ENCODE measurements at places on chromosomes 2 and 18.

DNA sequence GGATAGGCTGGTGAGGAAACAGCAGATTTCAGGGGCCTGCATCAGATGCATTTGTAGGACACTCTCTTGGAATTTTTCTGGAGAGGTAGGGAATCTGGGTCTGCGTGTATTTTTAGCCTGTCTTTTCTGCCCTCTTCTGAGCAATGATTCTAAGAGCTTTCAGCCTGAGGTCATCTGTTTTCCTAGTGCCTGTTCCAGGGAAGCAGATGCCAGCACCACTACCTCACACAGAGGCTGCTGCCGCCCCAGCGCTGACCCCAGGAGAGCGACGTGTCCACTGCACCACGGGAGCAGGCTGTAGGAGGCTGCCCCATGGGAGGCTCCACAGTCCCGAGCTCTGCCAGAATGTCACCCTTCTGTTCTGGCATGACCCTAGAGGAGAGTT, 316.5 kb downstream of the CYP26B1 start:
- no peak for DNase-seq

GRCh38 chr2:118049816-118050140, 35.9 kb upstream of the CCDC93 start:
- no peak for DNase-seq

- DNase-seq, result no peak
These were observed 150.1 kb downstream of the WDPCP start for GRCh38 chr2:63438181-63438580.

DNA sequence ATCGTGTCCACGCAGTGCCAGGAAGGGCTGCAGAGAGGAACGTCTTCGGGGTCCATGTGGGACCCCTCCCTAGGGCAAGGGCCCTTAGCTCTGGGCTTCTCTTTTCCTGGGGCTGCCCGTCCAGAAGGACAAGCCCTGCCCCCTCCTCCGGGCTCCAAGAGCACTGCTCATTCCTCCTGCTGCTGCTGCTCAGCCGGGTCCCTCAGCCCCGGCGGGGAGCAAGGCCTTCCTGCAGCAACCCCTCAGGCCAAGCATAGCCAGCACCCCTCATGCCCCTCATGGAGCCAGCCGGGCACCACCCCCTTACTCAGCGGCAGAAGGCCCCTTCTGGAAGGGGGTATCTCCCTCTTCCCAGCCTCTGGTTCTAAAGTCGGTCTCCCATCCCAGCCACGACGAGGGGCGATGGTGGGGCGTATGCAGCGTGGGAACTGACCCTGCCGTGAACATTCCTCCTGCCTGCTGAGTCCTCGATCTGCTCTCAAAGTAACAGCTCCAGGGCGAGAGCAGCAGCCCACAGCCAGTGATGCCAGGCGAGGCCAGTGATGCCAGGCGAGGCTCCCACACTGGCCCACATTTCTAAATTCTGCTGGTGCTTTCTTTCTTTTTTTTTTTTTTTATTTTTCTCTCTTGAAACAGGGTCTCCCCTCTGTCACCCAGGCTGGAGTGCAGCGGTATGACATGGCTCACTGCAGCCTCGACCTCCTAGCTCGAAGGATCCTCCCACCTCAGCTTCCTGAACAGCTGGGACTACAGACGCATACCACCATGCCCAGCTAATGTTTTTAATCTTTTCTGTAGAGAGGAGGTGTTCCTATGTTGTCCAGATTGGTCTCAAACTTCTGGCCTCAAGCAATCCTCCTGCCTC, 99.7 kb downstream of the HDAC4 start:
- no peak for DNase-seq

DNA sequence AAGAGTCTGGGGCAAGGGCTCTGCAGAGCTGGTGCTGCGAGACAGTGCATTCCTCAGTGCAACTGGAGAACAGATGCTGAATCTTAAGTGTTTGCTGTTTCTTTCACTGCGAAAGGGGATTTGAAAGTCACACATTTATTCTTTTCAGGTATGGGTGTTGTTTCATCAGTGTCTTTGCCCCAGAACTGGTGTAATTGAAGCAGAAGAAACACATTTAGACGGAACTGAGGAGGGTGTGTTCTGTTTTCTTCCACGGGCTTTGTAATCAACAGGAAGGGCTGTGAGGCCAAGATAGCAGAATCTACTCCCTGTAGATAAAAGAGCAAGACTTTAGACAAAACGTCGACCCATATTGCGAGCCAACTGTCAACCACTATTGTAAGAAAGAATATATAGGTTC, 151.9 kb downstream of the EPHA4 start:
- no peak for DNase-seq

DNA sequence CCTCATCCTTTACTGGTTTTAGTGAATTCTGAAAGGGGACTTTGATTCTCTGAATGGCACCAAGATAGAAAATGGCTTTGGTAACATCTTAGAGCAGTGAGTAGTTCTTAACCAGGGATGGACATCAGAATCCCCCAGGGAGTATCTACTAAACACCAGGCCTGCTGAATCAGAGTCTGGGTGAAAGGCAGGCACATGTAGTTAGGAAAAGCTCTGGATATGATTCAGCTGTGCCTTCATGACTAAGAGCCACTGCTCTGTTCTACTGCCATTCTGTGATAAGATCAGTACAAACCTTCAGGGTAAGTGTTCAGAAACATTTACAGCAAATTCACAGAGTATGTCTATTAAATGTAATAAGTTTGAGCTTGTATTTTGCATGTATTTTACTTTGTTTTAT, 46.2 kb upstream of the B3GNT2 start:
- peak; percentile 84 for DNase-seq

DNA sequence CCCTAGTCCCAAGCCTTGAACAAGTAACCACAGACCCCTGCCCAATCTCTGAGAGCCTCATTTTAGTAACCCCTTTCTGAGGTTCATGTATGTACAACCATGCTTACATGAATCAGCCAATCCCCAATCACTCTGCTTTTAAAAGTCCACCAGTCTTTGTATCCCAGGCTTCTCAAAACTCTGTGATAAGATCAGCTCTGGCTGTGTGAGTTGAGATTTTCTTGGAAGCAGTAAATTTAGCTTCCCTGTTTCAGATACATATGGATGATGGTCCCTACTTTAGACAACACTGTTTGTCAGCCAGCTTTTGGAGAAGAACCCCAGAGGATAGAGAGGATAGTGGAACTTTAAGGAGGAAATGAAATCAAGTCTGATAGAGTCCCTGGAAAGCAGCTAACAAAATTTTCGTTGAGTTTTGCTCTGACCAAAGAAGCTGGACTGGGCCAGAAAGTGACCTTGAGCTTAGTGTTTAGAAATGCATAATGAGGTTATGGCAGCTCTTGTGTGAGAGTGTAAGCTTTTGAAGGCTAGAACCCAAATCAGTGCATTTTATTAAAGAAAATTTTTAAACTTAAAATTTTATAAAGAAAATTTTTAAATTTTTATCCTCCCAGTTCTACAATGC, 3.7 kb downstream of the ADNP2 start:
- DNase-seq, result peak; percentile 57

- no peak for DNase-seq
These were observed 87.0 kb downstream of the FARSB start for GRCh38 chr2:222568865-222569264.

GRCh38 chr2:238651306-238652052, 196.4 kb upstream of the TWIST2 start:
- no peak for DNase-seq

DNA sequence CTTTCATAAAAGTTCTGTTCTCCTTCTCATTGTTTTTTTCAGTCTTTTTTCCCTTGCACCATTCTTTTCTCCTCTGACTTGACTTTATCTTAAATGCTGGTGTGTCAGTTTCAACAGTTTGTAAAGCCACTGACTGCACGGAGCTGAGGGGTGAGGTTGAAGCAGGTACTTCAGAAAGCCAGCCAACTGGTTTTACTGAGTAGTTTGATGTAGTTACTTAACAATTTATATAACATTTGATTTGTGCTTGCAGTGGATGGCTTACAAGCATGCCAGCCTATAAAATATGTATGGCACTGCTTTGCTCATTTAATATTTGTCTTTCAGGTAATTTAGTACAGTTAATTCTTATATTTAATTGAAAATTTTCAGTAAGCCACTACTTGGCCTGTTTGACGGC, 55.4 kb downstream of the FAM171B start:
- no peak for DNase-seq

- no peak for DNase-seq
These were observed 60.1 kb upstream of the PAX3 start for GRCh38 chr2:222358876-222359275.

DNA sequence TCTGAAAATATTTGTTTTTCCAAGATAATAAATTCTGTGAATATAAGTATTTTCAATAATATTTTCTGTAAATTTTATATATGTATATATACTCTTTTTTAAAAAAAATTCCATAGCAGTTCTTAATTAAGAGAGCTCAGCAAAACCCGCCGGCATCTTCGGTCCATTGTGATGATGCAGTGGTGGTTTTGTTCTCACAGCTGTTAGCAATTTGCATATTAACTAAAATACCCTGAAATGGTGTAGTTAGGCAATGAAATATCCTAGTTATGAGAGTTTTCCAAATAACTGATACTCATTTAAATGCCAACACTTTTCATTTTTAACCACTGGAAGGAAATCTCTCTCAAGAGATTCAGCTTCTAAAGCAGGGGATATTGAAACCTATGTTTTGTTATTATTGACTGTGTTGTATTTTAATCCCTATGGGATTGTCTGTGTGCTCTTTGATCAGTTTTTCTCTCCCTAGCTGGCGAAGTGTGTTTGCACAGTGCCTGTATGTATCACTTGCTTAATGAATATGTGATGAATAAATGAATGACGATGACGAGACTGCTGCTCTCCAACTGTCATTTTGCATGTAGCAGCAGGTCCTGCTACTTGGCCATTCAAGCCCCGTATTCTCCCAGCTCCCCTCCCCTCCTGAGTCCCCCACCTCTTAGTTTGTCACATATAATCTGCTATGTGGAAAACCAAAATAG, 42.4 kb downstream of the PSMG2 start:
- no peak for DNase-seq

DNA sequence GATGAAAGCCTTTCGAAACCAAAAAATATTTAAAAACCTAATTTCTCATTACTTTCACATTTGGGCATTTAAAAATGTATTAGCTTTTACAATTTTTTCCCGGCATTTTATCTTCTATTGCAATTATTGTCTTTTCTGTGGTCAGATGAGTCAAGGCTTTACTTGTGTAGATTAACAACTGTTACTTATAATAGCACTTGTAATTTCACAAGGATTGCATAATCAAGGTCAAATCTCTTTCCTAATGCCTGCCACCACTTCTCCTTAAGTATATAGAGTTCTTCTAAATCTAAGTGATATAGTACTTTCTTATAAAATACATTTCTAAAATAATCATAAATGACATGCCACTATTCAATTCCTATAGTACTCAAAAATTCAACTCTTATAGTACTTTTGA, 67.2 kb downstream of the SLC8A1 start:
- DNase-seq, result no peak

DNA sequence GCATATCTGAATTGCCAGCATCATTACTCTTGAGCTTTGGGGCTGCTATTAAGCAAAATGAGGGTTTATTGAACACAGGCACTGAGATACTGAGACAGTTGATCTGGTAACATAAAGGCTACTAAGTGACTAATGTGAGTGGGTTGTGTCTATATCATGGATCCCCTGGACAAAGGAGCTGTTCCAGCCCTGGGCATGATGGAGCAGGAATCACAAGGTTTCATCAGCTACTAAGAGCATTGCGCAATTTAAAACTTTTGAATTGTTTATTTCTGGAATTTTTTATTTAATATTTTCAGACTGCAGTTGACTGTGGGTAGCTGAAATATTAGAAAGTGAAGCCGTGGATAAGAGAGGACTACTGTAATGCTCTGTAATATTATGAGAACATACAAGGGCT, 73.5 kb downstream of the MGAT5 start:
- no peak for DNase-seq

GRCh38 chr2:44548221-44549098, 186.7 kb downstream of the CAMKMT start:
- no peak for DNase-seq

- DNase-seq, result no peak
These were observed 226.0 kb upstream of the SLC35G4 start for GRCh38 chr18:11383381-11383780.

GRCh38 chr18:26536664-26537063, 11.7 kb downstream of the KCTD1 start:
- no peak for DNase-seq

DNA sequence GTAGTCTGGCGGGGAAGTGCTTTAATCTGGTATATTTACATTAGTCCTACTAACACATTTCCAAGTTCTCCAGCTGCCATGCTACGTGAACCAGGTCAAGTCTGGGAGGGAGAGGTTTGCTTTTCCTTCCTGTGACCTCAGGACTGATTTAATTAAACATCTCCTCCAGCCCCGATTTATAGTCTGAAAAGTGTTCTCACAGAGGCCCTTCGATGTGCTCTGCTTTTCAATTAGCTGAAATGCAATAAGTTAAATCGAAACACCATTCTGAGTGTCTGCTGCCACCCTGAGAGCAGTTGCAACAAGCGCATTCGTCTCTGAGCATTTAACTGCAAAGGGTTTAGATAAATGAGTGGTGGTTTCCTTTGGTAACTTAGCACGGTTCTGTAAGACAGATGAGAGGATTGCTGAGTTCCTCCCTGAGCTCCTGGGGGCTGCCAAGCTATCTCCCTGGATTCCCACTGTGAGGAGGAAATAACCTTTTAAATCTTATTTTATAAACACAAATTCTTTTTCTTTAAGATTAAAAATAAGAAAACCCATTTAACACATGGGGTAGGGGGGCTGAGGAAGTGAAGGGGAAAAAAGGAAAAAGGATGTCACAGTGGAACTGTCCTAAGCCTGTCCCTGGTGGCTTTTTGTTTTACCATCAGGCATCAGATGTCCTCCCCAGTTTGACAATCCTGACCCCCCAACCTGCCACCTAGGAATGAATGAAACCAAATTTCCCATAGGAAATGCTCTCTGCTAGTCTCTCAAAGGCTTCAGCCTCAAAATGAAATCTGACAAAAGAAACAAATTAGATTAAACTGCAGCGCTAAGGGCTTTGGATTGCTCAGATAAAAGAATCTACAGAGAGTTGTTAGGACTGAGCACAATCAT, 56.5 kb upstream of the CREB1 start:
- DNase-seq, result peak; percentile 95

GRCh38 chr18:34493566-34494358, 216.3 kb upstream of the DTNA start:
- peak; percentile 11 for DNase-seq

GRCh38 chr18:71807586-71807985, 736.6 kb downstream of the CBLN2 start:
- no peak for DNase-seq

DNA sequence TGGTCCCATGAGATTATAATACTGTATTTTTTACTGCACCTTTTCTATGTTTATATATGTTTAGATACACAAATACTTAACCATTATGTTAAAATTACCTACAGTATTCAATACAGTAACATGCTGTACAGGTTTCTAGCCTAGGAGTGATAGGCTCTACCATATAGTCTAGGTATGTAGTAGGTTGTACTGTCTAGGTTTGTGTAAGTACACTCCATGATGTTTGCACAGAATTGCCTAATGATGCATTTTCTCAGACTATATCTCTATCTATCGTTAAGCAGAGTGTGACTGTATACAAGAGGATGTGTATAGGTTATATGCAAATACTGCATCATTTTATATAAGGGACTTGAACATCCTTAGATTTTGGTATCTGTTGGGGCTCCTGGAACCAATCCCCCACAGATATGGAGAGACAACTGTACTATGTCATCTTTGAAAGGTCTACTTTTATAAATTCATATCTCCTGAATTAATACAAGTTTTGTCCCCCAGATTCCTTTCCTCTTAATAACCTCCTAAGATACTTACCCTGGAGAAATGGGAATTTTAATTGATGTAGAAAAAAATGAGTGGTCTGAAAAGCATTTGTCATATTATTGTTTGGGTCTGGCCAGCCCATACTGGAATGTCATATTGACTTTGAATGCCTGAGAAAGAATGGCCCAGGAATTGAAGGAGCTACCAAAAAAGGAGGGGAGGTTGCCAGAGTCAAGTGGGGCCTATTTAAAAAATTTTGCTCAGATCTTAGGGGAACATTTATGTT, 36.6 kb downstream of the EHBP1 start:
- DNase-seq, result no peak
